IPS DF 6.9 (cell line): ENCODE measurements at places on chromosomes 7 and 10.
A peak's percentile ranks its signal among the peaks of the same experiment; 100 is the strongest.

DNA sequence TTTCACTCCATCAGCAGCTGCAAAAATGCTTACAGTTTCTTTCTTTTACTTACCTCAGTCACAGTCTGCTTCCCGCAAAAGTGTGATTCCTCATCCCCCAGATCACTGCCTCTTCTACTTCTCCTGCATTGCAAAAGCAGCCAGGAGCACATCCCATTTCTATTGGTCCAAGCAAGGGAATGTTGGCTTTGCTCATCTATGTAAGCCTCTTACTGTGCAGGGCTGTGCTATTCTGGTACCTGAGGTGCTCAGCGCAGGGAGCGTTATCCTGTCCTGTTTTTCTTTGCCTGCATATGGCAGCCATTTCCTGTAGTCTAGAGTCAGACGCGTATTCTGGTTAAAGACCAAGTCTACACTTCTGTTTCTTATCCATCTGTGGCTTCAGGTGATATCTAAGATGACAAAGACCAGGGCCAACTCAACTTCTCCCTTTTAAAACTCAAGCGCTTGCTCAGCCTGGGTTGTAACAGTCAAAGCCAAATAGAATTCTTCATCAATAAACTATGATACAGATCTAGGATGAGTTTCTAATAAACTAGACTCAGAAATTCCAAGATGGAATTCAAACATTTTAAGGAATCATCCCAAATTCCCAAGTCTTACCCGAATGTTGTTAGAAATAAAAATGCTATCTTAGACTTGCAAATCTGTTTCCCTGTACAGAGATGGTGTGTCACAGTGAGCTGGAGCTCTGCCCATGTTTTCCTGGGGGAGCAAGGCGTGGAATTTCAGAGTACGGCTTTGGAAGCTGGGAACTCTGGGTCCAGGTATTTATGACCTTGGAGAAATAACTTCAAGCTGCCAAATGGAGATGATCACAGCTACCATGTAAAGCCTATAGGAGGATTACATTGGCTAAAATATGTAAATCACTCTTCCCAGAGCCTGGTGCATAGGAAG lies 6.1 kb upstream of the RBM17 start:
- no peaks in the 10 kb centered on the region for H3K27me3 ChIP-seq
- DNase-seq, result no peak
- peaks cover 3% of the 10 kb centered on the region; the same call in 1 of the 2 replicates for H3K4me1 ChIP-seq
- H3K27ac ChIP-seq, result no peak overlapping the region
- H3K4me3 ChIP-seq, result no peak overlapping the region

GRCh38 chr10:103969857-103970627 lies 3.1 kb downstream of the SLK start:
- no peaks in the 10 kb centered on the region for H3K4me1 ChIP-seq
- H3K36me3 ChIP-seq, result no peaks in the 10 kb centered on the region
- no peak overlapping the region for H3K27ac ChIP-seq
- no peaks in the 10 kb centered on the region for H3K27me3 ChIP-seq
- H3K4me3 ChIP-seq, result no peak overlapping the region

DNA sequence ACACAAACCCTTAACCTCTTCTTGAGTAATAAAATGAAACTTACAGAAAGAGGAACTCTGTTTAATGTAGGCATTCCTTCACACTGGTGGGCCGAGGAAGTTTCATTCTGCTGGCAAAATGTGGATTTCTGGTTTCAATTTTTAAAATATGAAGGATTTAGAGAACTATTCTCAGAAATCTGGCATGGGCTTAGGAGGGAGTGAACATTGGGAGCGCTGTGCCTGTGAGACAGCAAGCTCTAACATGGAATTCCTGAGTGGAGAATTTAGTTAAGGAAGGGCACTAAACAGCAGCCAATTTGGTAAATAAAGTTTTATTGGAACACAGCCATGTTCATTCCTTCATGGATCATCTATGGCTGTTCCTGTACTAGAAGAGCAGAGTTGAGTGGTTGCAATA lies 751.8 kb upstream of the IGFBP3 start:
- H3K4me3 ChIP-seq, result no peak overlapping the region
- H3K27me3 ChIP-seq, result no peaks in the 10 kb centered on the region
- DNase-seq, result no peak
- no peaks in the 10 kb centered on the region; the same call in 1 of the 2 replicates for H3K4me1 ChIP-seq
- no peak overlapping the region for H3K27ac ChIP-seq

- H3K27me3 ChIP-seq, result no peaks in the 10 kb centered on the region
- H3K4me3 ChIP-seq, result no peak overlapping the region
- H3K4me1 ChIP-seq, result no peaks in the 10 kb centered on the region
- no peak for DNase-seq
- no peak overlapping the region for H3K27ac ChIP-seq
- no peaks in the 10 kb centered on the region for H3K36me3 ChIP-seq
Measured at GRCh38 chr10:76352300-76352699, 920.9 kb downstream of the LRMDA start.

- no peaks in the 10 kb centered on the region for H3K36me3 ChIP-seq
- no peak overlapping the region for H3K4me3 ChIP-seq
- H3K4me1 ChIP-seq, result peaks cover 4% of the 10 kb centered on the region; the same call in 1 of the 2 replicates
- no peaks in the 10 kb centered on the region for H3K27me3 ChIP-seq
- no peak for DNase-seq
- H3K27ac ChIP-seq, result no peak overlapping the region
Measured at GRCh38 chr7:130896051-130896881, 162.3 kb upstream of the KLF14 start.

- no peaks in the 10 kb centered on the region for H3K4me1 ChIP-seq
- no peaks in the 10 kb centered on the region for H3K27me3 ChIP-seq
- no peak overlapping the region for H3K4me3 ChIP-seq
- H3K27ac ChIP-seq, result no peak overlapping the region
- DNase-seq, result no peak
Measured at GRCh38 chr10:87844837-87845623, 18.3 kb downstream of the KLLN start.

DNA sequence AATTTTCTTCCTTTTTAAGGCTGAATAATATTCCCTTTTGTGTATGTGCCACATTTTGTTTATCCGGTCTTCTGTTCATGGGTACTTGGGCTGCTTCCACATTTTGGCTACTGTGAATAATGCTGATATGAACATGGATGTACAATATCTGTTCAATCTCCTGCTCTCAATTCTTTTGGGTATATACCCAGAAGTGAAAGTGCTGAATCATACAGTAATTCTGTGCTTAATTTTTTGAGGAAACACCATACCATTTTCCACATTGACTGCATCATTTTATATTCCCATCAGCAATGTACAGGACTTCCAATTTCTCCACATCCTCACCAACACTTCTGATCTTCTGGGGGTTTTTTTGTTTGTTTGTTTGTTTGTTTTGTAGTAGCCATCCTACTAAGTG lies 135.0 kb upstream of the INHBA start:
- no peak overlapping the region for H3K27ac ChIP-seq
- peaks cover 2% of the 10 kb centered on the region; the same call in 1 of the 2 replicates for H3K4me1 ChIP-seq
- no peak overlapping the region for H3K4me3 ChIP-seq

- peak overlapping the region; percentile 51; the same call in 1 of the 2 replicates for H3K4me3 ChIP-seq
- no peaks in the 10 kb centered on the region for H3K27me3 ChIP-seq
- no peaks in the 10 kb centered on the region for H3K36me3 ChIP-seq
- DNase-seq, result no peak
- no peak overlapping the region for H3K27ac ChIP-seq
- peaks cover 1% of the 10 kb centered on the region; the same call in 1 of the 2 replicates for H3K4me1 ChIP-seq
Measured at GRCh38 chr10:116848944-116849247, 403 bp upstream of the ENO4 start.

- no peak for DNase-seq
- no peak overlapping the region for H3K27ac ChIP-seq
- no peaks in the 10 kb centered on the region for H3K4me1 ChIP-seq
- no peak overlapping the region for H3K4me3 ChIP-seq
Measured at GRCh38 chr7:45268013-45268412, 110.4 kb downstream of the RAMP3 start.

- H3K27me3 ChIP-seq, result no peaks in the 10 kb centered on the region
- H3K36me3 ChIP-seq, result no peaks in the 10 kb centered on the region
- no peak for DNase-seq
- H3K27ac ChIP-seq, result no peak overlapping the region
Measured at GRCh38 chr10:4162571-4163286, 377.7 kb upstream of the KLF6 start.

DNA sequence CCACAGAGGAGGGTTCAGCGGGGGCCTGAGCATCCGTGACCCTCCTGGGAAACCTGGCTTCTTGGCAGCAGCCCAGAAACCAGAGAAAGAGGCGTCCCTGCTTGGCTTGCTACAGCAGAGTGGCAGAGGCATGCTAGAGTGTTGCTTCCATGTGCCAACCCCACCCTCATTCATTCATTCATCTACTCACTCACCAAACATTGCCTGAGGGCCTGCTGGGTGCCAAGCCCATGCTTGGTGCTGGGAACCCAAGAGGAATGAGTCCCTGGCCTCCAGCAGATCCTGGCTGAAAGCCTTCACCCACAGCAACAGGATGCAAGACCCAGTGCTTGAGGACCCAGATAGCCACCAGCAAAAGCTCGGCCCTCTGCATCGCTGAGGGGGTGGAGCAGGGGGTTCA lies 129.0 kb downstream of the CDH23 start:
- DNase-seq, result no peak
- H3K4me1 ChIP-seq, result peaks cover 9% of the 10 kb centered on the region
- no peaks in the 10 kb centered on the region for H3K27me3 ChIP-seq
- no peak overlapping the region for H3K27ac ChIP-seq
- H3K4me3 ChIP-seq, result no peak overlapping the region
- H3K36me3 ChIP-seq, result no peaks in the 10 kb centered on the region

- no peak for DNase-seq
- H3K27me3 ChIP-seq, result peaks cover 10% of the 10 kb centered on the region; the same call in 1 of the 2 replicates
- H3K27ac ChIP-seq, result no peak within 1 kb of the TSS
- peak within 1 kb of the TSS; percentile 51; the same call in 1 of the 2 replicates for H3K4me3 ChIP-seq
- H3K4me1 ChIP-seq, result peaks cover 2% of the 10 kb centered on the region; the same call in 1 of the 2 replicates
- no peaks in the 10 kb centered on the region for H3K36me3 ChIP-seq
Measured at GRCh38 chr7:37916673-37917660, at the start of gene SFRP4. TSS of gene SFRP4 (minus strand) at chr7:37916817. CDS start at chr7:37916537, 280 bp downstream.
